ENCODE measurements at places on chromosomes 1 and 21.

DNA sequence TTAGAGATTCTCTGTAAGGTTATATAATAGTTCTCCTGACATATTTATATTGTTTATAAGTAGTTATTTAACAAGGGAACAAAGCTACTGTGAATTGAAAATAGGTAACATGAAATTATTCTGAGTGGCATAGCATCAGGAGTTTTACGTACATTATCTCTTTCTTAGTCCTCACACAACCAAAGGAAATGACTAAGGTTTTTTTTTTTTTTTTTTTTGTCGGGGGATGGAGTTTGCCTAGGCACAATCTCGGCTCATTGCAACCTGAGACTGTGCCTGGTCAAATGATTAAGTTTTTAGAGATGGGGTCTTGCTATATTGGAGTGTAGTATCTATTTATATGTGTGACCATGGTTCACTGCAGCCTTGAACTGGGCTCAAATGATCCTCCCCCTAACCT is 24.9 kb downstream of the TMED5 start:
- DNase-seq, result no peak

DNA sequence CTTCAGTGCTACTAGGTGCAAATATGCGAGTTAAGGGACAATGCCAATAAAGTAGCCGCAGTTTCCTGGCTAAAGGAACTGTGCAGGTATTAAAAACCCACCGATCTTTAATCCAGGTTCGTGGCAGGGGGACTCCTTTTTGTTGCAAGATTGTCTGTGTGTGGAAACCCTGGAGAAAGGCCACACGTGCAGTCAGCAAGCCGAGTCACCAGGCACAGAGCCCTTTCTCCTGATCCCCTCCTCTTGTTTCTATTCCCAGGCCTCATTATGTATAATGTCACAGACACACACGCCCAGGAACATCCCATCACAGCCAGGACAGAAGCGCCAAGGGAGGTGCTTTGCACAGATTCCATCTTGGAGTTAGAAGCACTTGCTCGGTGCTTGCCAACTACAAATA is 528.9 kb downstream of the KIF26B start:
- no peak for DNase-seq

- DNase-seq, result no peak
Observed at GRCh38 chr1:19493547-19493946, 8.2 kb upstream of the CAPZB start.

- DNase-seq, result no peak
Observed at GRCh38 chr1:207414606-207415108, 39.5 kb upstream of the CR2 start.

DNA sequence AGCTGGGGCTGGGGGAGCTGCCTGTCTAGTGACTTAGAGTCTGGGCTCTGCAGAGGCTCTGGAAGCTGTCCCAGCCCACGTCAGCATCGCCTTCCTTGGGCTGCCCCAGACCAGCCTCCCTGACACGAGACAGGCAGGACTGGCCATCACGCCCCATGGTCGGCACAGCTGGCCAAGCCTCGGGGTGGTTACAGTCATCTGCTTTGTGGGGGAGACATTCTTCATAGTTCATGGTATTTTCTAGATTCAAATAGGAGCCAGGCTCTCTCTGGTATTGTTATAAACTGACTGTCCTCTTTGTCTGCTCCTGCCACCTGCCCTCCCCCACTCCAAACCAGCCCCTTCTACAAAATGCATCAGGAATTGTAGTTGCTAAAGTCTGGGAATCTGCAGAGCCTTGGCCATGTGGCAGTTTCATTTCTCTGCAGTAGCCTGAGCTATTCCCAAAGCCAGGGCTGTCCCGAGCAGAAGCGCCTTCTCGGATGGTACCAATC is 29.4 kb downstream of the OLFML2B start:
- no peak for DNase-seq

DNA sequence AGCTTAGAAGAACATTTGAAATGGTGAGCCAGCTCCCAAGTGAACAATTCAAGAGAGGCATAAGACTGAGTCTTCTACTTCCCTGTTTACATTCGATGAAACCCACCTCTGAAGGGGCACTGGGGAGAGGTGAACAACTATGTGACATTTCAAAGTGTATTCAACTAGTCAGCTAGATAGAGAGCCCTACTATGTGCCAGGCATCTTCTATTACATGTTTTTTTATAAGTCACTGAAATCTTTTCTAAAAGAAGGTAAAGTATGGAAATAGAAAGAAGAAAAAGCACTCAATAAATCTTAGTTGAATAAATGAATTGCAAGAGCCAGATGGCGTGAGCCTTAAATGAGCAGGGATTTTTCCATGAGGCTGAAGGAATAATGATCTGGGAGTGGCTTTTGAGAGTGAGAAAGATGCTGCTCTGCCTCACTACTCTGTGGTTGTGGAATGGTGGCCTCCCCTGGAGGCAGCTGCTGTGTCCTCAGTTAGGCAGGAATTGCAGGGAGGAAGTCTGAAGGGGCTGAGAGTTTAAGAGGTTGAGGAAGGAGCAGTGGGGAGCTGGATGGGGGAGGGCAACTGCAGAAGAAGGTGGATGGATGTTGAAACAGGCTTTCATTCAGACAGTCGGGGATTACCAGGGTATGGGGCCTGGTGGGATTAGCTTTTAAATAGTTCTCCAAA is 10.4 kb upstream of the PTPRF start:
- DNase-seq, result no peak

- no peak for DNase-seq
Observed at GRCh38 chr21:38649120-38649519, 150.8 kb upstream of the ERG start.

DNA sequence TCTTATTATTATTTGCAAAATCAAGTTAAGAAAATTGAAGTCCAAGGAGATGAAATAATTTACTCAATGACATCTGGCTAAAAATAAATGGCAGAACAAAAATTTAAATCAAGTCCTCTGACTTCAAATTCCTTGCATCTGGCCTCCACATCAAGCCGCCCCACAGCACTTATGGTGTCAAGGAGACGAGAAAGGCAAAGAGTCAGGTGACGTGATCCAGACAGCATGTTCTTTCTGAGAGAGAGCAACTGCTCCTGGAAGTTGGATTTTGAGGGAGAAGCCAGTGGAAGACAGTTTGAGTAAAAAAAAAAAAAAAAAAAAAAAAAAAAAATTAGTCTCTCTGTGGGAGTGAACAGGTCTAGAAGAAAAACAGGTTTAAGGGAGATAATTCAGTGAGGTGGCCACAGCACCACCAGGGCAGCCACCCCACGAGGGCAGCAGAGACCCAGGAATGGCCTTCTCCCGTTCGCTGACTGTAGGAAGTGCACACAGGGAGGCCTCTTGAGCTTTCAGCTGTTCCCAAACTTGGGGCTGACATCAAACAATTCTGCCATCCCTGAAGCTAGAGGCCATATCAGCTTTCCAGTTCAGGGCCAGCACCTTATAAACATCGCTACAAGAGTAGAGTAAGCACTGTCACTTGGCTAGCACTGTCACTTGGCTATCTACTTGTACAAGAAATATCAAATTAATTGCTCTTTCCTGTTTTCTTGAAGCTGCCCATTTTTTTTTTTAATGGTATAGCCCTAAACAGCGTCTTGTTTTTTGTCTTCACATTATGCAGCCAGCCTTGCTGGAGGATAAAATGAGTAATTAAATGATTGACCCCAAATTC is 7.8 kb downstream of the C1orf162 start:
- DNase-seq, result peak; percentile 37

DNA sequence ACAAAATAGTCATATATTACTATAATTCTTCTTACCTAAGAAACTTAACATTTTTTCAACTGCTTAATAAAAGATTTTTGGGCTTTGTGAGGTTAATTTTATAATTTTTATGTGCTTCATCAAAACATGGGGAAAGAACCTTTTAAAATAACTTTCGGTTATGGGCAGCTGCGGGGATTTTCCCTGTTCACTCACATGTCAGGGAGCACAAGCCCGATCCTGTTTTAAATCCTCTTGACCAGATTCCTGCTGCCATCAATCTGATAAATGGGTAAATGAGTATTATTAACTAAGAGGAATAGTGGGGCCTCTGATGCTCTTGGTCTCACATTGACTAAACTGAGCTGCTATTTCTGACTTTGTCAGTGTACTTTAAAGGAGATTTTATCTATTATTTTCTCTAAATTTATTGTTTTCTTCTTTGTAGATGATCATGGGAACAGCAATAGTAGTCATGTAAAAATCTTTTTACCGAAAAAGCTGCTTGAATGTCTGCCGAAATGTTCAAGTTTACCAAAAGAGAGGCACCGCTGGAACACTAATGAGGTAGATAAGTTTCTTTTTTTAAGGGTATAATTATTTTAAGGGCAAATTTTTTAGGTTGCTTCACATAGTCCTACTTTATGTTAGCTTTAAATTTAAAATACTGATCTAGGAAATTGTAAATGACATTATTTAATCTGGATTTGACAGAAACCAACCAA is 39.6 kb downstream of the CAMTA1 start:
- no peak for DNase-seq

- no peak for DNase-seq
Observed at GRCh38 chr1:196142111-196142640, 466.1 kb downstream of the KCNT2 start.

GRCh38 chr1:182629499-182630096 is 25.4 kb upstream of the RGS16 start:
- DNase-seq, result peak; percentile 63

DNA sequence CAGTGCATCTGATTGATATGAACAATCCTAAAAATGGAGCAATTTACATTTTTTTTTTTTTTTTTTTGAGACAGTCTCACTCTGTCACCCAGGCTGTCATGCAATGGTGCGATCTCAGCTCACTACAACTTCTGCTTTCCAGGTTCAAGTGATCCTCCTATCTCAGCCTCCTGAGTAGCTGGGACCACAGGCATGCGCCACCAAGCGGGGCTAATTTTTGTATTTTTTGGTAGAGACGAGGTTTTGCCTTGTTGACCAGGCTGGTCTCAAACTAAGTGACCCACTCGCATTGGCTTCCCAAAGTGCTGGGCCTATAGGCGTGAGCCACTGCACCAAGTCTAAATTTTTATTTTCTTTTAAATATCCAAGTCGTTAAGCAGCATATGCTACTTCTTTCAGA is 109.0 kb downstream of the FAF1 start:
- DNase-seq, result no peak

DNA sequence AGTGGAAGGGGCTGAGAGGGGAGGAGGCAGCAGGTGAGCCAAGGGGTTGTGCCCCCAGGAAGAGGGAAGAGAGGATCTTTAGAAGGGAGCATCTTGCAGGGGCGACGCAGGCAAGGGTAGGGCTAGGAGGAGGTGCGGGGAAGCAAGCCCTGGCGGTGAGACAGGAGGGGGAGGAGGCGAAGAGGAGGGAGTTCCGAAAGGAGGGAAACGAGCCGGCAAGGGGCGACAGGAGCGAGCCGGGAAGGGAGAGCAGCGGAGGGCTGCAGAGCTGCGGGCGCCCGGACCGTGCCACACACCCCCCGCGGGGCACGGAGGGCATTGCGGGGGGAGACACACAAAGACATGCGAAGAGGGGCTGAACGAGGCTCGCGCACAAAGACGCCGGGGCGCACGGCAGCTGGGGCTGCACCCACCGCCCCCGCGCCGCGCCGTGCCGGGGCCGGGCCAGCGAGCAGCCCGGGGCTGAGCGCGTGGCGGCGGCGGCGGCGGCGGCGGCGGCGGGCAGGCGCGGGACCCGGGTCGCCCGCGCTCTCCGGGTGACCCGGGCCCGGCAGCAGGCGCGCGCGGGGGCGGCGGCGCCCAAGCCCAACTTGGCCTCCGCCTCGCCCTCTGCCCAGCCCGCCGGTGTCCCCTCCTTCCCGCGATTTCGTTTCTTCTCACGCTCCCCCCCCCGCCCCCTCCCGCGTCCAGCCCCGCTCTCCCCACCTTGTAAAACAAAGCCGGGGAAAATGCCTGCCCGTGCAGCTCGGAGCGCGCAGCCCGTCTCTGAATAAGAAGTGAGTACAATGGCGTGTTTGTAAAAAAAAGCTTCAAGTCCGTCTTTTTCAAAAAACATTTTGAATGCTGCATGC is at the start of gene KCNK2:
TSS of gene KCNK2 (plus strand) at position 206 of the 851 bp plus-strand sequence. CDS start 649 bp downstream, outside the sequence.
- DNase-seq, result no peak

DNA sequence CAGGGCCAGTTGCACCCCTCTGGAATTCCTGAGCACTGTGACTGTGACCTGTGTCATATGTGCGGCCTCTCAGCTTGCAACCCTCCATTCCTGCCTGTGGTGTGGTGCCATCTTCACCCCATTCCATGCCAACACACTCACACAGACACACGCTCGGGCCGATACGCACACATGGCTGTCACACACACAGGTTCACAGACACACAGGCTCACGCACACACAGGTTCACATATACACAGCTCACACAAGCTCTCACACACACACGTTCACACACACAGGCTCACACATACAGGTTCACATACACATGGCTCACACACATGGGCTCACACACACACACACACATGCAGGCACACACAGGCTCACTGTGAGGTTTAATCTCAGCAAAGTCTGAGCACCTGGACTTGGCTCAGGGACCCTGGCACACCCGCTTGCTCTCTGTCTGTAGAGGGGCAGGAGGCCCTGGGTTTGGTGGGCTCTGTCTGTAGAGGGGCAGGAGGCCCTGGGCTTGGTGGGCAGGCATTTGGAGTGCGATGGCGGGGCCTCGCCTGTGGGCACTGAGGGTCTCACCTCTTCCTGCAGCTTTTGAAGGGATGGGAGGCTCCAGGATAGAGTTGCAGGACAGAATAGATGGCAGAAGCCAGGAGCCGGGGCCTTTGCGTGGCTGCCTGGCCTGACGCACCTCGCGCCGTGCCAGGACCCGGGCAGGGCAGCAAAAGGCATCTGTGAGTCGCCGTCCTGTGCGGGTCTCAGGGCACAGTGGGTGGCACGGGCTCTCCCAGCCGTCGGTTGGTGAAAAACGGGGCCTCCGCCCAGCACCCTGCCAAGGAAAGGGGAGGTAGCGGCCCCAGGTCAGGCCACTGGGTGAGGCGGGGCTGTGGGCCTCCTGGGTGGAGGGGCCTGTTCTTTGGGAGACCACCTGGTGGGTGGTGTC is 17.1 kb downstream of the COL18A1 start:
- no peak for DNase-seq

- no peak for DNase-seq
Observed at GRCh38 chr21:36913247-36914169, 53.0 kb downstream of the HLCS start.

- no peak for DNase-seq
Observed at GRCh38 chr1:212214325-212214724, 70.9 kb upstream of the PPP2R5A start.

DNA sequence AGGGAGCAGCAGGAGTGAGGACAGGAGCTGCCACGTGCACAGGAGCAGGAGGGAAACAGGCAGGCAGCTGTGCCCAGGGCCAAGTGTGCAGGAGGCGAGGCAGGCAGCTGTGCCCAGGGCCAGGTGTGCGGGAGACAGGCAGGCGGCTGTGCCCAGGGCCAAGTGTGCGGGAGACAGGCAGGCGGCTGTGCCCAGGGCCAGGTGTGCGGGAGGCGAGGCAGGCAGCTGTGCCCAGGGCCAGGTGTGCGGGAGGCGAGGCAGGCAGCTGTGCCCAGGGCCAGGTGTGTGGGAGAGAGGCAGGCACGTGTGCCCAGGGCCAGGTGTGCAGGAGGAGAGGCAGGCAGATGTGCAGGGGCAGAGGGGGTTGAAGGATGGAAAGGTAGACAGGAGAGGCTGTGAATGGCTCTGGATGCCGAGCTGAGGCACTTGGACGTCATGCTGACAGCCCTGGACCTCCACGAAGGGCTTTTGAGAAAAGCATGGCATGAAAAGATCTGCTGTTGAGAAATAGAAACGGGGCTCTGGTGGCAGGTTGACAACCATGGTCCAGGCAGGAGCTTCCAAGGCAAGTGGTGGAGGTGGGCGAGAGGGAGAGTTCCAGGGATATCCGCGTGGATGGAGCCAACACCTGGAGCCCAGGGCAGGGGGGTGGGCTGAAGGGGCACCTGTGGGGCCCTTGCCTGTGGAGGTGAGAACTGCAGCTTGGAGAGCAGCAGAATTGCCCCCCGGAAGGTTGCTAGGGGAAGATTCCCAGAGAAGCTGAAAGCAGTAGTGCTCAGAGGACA is 19.1 kb upstream of the NPHP4 start:
- DNase-seq, result no peak

Measured in activated T-helper 9 cell treated with anti-CD3 and anti-CD28 coated beads, Interleukin-2, amount 50 U/mL, for 16 hours (primary cell).